D721Med (cell line): ENCODE measurements at places on chromosomes 12 and 14.

DNA sequence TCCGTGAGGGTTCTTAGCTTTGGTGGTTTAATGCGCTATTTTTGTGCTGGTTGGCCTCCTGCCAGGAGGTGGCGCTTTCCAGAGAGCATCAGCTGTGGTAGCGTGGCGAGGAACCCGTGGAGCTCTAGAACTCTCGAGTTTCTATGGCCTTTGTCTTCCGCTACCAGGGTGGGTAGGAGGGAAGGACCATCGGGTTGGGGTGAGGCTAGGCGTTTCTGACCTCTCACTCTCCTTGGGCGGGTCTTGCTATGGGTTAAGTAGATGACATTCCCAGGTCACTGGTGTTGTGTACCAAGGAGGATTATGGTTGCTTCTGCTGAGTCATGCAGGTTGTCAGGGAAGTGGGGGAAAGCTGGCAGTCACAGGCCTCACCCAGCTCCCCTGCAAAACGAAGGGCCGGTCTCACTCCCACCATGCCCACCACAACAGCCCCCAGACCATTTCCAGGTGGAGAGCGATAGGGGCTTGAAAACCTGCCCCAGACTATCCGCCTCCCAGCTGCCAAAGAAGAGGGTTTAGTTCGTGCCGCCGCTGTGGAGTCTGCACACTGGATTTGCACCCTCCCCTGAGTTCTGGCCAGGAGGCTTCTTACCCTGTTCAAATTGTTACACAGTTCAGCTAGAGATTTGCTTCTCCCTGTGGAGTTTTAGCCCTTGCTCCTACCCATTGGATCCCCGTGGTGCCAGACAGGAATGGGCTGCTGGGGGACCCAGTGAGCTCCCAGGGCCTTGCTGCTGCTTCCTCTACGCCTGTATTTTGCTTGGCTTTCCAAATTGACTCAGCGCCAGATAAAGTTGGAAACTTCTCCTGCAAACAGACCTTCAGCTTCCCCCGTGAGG is 21.9 kb downstream of the RNFT2 start:
- no peak for DNase-seq

GRCh38 chr12:214003-214741 is at the start of gene SLC6A12:
Gene SLC6A12, minus strand, starts transcription at chr12:214157. Its CDS starts 4,171 bp downstream, at chr12:209986.
- DNase-seq = no peak

GRCh38 chr12:88889326-88890110 is 309.2 kb upstream of the KITLG start:
- DNase-seq = no peak

DNA sequence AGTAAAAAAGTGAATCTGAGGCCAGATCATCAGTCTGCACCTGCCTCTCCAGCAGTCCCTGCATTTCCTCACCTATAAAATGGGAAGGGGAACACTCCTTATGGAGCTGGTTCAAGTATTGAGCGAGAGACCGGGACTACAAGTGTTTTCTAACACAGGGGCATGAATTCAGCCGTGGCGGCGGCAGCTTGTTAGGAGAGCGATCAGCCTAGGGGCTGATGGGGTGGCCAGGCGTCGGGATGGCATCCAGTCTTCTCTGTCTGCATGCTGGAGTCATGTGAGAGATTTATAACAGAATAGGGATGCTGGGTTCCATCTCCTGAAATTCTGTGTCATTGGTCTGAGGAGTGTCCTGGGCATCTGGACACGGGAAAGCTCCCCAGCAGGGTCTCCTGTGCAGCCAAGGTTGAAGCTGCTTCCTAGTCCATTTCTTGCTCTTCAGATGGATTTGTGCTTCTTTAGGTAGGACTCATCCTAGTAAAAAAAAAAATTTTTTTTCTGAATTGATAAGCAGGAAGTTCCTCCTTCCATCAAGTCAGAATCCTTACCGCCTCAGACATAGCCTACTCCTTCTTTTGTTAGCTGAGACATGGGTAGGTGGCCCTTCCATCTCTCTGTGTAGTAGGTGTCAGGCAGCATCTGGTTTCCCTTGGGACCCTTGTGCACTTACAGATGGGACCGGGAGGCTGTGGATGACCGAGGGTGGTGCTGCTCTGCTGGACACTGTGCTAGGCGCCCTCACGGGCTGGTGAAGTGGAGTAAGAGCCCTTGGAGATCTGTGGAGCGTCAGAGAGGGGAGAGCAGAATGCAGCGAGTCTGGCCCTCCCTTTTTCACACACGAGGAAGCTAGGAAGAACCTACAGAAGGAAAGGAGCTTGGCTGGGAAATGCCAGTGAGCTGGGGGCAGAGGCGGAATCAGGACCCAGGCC is 146.7 kb downstream of the TSPAN9 start:
- no peak for DNase-seq

DNA sequence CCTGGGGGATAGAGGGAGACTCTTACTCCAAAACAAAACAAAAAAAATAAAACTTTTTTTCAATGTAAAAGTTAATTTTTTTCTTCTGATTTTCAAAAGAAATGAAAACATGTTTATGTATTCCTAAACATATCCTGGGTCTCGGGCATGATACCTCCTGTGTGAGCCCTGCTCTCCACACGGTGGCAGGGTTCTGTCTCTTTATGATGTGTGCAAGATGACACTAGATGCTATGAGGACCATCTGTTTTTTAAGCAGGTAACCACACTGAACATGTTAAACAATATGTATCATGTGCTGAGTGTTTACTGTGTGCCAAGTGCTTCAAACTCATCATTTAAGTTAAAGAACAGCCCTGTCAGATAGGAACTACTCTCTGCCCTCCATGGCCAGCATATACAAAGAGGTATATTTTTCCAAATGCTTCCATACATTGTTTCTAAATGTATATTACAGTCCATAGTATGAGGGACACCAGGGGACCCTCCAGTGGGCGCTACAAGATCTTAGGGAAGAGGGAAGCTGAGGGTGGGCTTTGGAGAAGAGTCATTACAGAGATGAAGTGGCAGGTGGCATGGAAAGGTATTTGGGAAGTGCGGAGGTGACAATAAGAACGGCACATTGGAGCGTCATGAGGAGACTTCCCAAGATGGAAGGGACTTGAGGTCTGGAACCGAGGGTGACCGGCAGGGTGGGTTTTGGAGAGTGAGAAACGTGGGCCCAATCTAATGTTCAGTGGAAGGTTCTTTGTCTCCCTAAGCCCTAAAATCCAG is 28.5 kb downstream of the FOS start:
- no peak for DNase-seq

DNA sequence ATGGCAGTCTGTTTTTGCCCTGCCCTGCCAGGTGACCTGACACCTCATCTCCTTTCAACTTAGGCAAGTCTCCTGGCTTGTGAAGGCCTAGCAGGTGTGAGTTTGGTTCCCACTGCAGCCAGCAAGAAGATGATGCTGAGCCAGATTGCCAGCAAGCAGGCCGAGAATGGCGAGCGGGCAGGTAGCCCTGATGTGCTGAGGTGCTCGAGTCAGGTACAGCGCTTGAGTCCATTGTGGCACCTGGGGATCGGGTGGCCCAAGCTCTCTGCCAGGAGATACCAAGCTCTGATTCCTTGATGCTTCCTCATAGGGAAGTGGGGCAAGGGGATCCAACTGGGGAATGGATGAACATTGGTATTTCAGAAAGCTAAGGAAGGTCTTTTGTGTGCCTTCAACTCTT is 4.1 kb upstream of the CSAD start:
- DNase-seq = no peak

DNA sequence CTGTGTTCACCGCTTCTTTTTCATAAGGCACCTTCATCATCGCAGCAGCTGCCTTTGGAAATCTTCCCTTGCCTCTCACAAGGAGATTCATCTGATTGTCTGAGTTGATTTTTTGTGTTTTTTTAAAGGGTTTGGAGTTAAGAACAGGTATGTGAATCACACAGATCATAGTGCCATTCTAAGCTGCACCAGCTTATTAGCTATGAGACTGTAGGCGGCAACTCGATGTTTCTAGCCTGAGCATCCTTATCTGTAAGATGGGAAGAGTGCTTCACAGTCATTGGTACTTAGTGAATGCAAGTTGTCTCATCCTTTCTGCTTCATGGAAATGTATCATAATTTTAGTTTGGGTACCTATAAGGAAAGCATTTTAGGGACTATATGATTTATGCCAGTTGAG is 32.0 kb downstream of the SLC25A29 start:
- no peak for DNase-seq

DNA sequence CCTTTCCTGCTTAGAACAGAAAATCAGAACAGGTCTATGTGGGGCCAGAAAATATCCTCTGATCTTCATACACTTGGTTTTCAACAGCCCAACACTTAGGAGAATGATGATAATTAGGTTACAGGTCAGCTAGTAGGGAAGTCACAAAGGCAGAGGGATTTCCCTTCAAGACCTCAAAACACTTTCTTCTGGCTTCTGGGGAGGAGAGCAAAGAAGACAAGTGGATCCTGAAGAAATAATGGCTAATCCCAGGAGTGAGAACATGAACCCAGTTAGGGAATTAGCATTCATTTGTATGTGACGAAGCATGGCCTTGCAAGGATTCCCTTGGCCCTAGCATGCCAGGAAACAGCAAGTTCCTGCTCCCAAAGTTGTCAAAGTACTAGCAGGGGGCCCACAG is 223.3 kb downstream of the BCAT1 start:
- no peak for DNase-seq

GRCh38 chr12:16482726-16483125 is 123.2 kb downstream of the LMO3 start:
- no peak for DNase-seq

DNA sequence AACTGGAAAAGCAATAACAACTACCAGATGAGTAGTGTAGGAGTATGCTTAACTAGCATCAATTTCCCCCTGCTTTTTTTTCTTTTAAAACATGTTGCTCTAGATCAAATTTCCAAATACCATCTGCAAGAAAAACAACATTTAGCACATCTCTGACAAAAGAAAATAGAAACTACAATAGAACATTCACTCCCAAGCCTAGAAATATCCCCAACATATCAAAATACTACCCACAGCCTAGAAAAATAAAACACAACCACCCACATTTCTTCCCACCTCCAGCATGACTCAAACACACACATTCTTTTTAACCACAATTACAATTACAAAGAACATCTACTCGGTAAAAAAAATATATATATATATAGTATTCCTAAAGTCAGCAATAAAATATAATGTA is 120.0 kb downstream of the PPFIA2 start:
- no peak for DNase-seq

DNA sequence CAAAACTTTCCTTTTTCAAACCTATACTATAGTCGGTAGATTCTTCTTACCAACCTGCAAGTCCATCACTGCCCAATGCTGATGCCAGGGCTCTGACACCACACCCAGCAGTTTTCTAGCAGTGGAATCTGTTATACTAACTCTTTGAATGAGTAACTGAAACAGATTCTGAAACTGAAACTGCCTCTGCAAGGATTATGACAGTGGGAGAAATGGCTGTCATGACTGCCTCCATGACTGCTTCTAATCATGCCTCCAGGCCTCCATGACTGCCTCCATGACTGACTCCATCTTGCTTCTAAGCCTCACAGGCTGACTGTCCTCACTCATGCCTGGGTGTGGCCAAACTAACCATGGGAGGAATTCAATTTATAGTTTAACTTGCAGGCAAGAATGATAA is 29.4 kb upstream of the OXA1L start:
- no peak for DNase-seq

GRCh38 chr14:75054421-75054820 is 3.2 kb upstream of the MLH3 start:
- no peak for DNase-seq

DNA sequence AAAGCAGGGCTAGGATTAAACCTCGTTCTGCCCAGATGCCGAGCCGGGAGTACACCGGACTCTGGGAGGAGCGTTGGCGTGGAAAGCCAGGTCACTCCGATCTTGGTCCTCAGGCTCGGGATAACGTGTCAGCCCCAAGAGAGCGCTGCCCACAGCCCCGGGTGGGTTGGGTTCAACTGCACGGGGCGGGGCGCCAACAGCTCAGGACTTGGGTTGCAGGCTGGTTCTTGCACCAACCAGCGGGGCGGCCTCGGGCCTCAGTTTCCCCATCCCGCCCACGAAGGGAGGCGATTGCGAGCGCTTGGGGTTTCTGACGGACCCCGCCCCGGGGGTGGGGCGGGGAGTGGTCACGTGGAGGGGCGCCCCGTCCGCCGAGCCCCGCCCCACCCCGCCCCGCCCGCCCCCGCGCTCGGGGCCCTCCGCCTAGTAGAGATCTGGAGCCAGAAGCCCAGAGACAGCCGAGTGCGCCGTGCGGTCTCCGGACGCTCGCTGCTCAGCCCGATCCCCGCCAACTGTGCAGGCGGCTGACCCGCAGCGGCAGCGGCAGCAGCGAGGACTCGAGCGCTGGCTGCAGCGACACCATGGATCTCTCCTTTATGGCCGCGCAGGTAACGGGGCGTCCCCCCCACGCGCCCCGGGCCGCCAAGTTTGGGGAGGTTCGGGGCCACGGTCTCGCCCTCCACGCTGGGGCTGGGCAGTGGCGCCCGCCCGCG is at the start of gene C14orf132:
TSS of gene C14orf132 (plus strand) at position 443 of the 713 bp plus-strand sequence. CDS start at position 582, 139 bp downstream.
- DNase-seq = peak; percentile 34

GRCh38 chr12:86138770-86139169 is 117.4 kb downstream of the MGAT4C start:
- no peak for DNase-seq

- DNase-seq = no peak
Observed at GRCh38 chr12:39587225-39587624, 32.4 kb downstream of the ABCD2 start.

DNA sequence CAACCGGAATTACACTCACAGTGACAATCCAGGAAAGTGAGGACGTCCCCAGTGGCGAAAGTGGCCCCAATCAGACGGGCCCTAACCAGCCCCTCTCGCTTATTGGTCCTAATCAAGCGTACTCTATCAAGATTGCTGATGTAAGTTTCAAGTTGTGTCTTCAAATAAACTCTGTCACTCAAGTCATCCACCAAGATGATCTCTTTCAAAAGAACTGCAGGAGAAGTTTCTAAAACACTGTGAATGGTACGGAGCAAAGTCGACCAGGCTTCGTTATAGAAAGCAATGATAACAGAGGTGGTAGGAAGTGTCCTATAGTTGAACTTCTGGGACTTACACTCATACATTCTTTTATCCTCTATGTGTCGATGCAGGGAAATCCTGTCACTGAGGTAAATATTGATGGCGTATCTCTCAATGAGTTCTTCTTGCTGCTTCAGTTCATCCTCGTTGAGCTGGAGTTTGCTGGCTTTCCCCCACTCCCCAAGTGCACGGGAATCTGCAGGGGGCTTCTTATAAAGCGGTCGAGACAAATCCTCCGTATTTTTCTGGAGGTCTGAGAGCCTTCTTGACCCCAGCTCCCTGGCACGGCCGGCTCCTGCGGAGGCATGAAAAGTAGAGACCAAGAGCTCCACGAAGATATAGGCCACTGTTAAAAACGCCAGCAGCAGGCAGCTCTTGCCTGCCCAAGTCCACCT is 604 bp downstream of the GALNT4 start:
- no peak for DNase-seq

- DNase-seq = no peak
Observed at GRCh38 chr12:100058482-100059029, 73.8 kb upstream of the ANKS1B start.

- DNase-seq = no peak
Observed at GRCh38 chr12:91127751-91128150, 16.5 kb upstream of the LUM start.

DNA sequence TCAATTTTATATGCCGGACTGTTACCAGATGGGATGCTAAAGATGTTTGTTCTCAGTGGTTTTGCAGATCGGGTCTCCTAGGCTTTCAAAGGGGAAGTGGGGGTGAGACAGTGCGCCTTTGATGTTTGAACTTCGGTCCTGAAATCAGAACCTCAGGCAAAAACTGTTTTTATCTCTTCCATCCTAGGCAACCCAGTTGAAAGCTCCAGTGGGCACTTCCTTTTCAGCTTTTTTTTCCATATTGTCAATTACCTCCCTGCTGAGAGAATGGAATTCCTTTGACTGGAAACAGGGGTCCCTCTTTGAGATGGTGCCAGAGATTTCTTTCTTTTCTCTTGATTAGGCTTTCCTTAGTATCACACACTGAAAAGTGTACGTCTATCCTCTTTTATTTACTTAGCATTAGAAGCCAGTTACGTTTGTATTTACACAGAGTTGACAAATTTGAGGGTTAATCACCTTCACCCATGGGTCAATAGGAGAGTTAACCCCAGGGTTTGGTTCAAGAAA is 40.0 kb downstream of the NUAK1 start:
- no peak for DNase-seq
